Activated CD8-positive, alpha-beta memory T cell treated with anti-CD3 and anti-CD28 coated beads for 4 hours (primary cell): ENCODE measurements at places on chromosomes 4 and X.

- no peak for DNase-seq
Measured at GRCh38 chr4:105784761-105785160, 76.2 kb downstream of the GSTCD start.

DNA sequence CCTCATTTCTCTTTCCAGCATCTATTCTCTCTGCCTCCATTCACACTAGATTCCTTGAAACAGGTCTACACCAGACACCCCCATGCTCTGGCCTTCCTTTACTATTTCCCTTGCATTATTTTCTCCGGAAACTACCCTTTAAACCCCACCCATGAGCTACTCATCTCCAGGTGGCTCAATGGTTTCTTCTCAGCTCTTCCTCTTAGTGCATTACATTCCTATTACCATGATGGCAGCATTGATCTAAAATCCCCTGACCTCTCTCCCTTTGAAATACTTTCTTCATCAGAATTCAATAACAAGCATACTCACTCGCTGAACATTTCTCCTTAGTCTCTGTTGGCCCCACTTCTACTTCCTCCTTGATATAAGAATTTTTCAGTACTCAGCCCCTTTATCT lies 94.6 kb downstream of the SYNPO2 start:
- DNase-seq: no peak

DNA sequence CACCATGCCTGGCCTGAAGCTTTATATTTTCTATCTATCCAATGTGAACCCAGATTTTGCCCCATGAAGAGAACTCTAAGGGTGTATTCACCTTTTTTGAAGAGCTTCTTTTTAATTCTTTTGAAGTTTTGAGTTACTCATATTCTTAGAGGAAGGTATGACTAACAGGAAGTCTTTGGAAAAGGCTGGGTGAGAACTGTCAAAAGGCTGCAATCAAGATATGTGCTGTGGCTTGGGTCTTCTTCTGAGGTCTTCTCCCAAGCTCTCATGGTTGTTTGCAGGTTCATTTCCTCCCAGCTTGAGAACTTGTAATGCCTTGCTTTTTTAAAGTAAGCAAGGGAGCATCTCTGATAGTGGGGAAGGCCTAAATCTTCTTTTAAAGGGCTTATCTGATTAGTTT lies 3.1 kb upstream of the C4orf17 start:
- DNase-seq: no peak

DNA sequence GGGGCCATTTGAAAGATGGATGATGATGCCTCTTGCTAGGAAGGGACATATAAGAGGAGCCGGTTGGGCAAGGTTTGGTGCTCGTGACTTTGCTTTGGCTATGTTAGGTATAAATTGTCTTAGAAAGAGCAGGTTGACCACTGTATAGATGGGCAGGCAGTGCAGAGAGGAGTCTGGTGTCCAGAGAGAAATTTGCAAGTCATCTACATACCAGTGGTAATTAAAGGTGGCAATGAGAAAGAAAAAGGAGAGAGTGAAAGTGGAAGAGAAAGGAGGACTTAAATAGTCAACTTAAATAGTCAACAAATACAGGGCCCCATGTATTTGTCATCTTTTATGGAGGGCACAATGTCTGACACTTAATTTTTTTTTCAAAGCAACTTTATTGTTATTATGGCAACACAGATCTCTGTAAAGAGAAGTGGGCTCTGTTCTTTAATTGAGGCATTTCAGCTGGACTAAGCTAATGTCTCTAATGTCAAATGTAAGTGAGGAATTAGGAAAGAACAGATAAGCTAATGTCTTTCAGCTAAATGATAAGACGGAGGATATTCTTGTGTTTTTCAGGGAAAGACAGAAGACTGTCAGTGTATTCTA lies 75.4 kb upstream of the ANXA3 start:
- no peak for DNase-seq

DNA sequence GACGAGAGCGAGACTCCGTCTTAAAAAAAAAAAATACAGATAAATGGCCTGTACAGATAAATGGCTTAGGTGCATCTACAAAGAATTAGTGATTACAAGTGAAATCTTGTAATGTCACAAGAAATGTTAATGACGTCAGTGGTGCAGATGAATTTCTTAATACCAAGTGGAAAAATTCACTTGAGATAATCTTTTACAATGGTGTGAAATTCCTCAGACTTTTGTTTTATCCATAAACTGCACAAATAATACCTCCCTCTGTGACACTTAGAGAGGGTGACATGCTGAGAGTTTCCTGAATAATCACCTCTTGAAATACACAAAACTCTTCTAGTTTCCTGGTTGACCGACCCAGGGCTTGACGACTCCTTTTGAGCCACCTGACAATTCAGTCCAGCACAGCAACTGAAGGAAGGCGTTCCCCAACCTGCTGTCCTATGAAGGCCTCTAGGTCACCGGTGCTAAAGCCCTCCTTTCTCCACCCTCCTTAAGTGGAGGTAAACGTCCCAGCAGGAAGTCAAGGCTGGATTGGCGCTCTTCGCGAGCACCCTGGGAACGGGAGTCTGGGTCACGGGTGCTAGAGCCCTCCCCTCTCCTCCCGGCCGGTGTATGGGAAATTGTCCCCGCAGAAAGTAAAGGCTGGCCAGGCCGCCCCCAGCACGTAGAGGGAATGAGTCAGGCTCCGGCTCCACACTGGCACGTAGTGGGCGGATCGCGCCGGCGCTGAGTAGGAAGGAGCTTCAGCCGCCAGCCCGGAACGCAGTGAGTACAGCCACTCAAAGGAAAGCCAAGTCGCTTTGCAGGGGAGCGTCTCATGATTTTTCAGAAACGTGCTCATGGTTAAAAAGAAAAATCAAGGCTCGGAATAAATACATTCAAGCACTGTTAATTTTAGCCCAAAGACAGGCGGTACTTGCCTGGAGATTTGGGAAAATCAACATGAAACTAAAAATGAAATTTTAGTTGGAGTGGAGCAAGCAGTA lies at the start of gene TMEM144:
TSS of gene TMEM144 (plus strand) at position 662 of the 983 bp plus-strand sequence. CDS start 2,182 bp downstream, outside the sequence.
- DNase-seq: peak; percentile 3

GRCh38 chr4:40718586-40718985 lies 31.2 kb upstream of the NSUN7 start:
- DNase-seq: no peak

- DNase-seq: no peak
Measured at GRCh38 chr4:86596807-86597206, 2.7 kb downstream of the PTPN13 start.

DNA sequence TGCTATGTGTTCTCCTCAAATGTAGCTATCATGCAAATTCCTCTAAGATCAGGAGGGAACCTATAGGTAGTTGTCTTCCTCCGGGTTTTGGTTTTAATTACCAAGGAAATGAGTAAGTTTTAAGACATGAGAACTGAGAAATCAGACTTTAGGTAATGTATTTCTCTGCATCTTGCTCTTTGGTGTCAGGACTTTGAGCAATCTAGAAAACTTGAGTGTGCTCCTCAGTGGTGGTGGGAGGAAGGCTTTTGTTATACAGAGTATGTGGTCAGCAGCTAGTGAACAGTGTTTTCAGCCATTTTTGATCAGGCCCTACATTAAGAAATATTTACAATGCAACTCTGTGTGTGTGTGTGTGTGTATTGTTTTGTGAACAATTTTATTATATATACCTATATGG lies 224.1 kb downstream of the KLHL13 start:
- no peak for DNase-seq

DNA sequence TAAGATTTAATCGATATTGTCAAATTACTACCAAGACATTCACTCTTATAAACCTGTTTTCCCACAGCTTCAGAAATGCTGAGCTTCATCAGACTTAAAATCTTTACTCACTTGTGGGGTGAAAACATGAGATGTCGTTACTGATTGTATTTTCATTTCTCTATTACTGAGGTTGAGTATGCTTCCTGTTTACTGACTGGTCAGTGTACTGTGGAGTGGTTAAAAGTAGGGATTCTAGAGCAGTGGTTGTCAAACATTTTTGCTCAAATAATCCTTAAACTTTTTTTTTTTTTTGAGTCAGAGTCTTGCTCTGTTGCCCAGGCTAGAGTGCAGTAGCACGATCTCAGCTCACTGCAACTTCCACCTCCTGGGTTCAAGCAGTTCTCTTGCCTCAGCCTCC lies 50.3 kb downstream of the NSUN7 start:
- DNase-seq: no peak

- DNase-seq: no peak
Measured at GRCh38 chrX:24768556-24768955, 74.8 kb downstream of the POLA1 start.

DNA sequence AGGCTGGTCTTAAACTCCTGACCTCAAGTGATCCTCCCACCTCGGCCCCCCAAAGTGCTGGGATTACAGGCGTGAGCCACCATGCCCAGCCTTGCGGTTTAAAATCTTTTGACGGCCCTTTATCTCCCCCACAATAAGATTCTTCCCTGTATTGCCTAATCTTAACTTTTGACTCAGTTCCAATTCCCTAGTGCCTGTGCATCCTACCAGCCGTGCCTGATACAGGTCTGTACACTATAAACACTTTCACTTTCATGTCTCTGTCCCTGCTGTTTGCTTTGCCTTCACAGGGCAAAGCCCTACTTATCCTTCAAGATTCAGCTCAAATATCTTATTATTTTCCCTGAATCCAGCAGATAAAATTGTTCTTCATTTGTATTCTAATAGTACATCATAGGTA lies 74.6 kb downstream of the WDR44 start:
- no peak for DNase-seq

DNA sequence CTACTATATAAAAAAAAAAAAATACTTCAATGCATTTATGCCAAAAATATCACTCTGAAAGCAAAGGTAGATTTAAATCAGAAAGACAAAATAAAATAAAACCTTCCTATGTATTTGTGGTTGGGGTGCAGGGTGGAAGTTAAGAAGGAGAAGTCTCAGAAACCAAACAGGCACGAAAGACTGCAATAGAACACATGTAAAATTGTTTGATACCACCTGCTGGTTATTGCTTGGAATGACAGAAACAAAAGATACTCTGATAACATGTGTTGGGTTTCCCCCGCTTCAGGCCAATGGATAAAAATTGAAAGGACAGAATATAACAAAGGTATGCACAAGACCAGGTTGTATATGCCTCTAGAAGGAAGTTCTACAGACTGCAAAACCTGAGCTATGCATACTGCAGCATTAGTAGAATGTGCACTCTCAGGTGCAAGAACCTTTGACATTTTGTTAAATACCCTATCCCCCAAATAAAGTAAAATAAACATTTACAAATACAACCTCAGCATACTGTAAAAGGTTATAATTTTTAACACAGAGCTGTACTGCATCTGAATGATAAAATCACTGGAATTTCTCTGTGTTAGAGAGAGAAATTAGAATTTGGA lies 118.8 kb downstream of the GABRA2 start:
- DNase-seq: no peak

- DNase-seq: no peak
Measured at GRCh38 chr4:17552427-17552826, 24.6 kb upstream of the LAP3 start.

DNA sequence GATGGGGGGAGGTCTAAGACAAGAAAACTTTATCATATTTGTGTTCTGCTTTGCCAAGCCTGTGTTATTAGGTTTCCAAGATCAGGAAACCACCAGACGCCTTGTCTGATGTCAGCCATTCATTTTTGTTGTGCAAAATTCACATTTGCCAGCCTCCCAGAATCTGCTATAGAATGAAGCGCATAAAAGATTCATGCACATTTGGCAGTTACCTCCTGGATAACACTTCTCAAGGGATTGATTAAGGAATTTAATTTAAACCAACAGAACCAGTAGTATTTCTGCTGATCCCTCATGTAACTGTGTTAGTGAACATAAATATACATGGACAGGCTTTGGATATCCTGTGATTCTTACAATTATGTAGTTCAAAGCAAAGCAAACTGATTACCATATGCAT lies 187.9 kb downstream of the COMMD8 start:
- no peak for DNase-seq

- no peak for DNase-seq
Measured at GRCh38 chr4:154018659-154019058, 229.8 kb upstream of the SFRP2 start.

DNA sequence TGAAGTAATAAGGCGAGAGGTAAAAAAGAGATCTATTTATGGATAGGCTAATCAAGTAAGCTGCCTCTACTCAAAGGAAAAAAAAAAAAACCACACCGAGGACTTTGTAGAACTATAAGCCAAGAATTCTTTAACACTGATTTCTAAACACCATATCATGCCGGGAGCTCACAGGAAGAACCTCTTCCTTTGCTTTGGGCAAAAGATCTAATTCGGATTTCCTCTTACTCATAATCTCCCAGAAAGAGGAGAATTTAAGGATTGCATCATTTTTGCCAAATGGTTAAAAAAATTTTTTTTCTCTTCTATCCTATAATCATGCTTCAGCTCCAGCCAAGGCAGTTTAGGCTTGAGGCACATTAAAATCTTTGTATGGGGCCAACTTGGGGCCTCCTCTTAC lies 95.5 kb downstream of the ZNF827 start:
- DNase-seq: no peak

DNA sequence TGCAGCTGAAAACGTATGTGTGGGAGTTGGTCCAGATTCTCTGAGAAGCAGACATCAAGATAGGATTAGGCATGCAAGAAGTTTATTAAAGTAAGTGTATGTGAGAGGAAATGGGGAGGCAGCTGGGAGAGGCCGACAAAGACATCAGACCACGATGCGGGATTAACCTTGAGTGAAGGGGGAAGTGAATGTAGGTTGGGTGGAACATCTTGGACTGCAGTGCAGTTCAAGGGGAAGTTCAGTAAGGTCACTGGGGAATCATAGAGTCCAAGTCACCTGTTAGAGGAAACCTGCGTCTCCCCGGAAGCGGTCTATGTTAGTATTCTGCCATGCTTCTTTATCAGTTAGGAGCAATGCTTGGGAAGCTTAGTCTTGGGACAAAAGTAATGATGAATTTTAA lies 22.0 kb downstream of the CXCL8 start:
- DNase-seq: no peak

GRCh38 chr4:55438314-55438713 lies 42.6 kb downstream of the TMEM165 start:
- DNase-seq: no peak

GRCh38 chr4:184765473-184766340 lies 31.8 kb upstream of the CENPU start:
- DNase-seq: no peak

DNA sequence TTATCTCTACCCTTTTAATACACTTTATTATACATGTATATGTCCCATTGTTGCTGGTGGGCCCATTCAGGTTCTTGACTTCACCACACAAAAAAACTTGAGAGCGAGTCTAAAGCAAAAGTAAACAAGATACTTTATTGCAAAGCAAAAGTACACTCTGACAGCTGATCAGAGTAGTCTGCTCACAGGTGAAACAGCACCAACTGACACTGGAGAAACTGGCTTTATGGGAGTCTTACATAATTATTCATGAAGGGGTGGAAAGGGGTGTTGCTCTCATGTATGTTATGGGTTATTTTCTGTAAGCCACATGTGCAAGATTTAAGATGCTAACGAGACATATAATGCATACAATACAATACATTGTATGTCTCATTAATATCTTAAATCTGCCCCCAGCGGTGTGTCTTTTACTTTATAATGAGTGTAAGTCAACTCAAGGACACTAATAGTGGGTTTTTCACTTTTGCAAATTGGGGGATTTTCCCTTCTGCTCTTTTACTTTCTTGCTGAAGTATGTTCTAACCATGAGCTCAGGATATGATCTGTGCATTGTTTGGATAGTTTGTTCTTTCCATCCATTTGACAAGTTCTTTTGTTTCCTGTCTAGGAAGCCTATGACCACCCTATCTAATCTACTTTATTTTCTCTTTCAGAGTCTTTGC lies 256.1 kb upstream of the ITM2A start:
- DNase-seq: no peak
